ENCODE measurements at places on chromosomes 1 and 21.

GRCh38 chr1:50973255-50973654 is 3.2 kb downstream of the CDKN2C start:
- DNase-seq: no peak

DNA sequence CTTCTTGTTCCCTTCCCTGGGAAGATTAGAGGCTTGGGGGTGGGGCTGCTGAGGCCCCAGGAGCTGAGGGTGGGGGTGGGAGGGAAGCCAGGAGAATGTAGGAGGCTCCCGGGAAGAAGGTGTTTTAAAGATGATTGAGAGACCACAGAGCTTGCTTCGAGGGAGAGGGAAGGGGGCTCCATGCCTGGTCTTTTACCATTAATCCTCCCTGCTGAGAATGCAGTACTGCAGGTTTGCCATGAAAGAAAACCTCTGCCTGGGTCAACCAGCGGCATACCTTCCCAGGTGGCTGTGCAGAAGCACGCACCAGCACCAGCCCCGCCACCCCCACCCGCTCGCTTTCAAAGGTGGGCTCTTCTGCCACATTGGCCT is 15.4 kb downstream of the ABCA4 start:
- DNase-seq: no peak

- no peak for DNase-seq
These were observed 69.4 kb downstream of the DEGS1 start for GRCh38 chr1:224252479-224252878.

DNA sequence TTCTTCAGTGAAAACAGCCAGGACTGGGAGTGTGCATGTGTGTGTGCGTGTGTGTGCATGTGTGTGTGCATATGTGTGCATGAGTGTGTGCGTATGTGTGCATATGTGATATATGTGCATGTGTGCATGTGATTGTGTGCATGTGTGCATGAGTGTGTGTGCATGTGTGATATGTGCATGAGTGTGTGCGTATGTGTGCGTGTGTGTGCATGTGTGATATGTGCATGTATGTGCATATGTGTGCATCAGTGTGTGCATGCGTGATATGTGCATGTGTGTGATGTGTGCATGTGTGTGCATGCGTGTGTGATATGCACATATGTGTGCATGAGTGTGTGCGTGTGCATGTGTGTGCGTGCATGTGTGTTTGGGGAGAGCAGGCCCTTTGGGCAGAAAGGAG is 89.8 kb downstream of the ITPKB start:
- no peak for DNase-seq

- DNase-seq: no peak
These were observed 8.6 kb upstream of the CENPS start for GRCh38 chr1:10421637-10422036.

- DNase-seq: no peak
These were observed 63.3 kb downstream of the ERG start for GRCh38 chr21:38434913-38435533.

DNA sequence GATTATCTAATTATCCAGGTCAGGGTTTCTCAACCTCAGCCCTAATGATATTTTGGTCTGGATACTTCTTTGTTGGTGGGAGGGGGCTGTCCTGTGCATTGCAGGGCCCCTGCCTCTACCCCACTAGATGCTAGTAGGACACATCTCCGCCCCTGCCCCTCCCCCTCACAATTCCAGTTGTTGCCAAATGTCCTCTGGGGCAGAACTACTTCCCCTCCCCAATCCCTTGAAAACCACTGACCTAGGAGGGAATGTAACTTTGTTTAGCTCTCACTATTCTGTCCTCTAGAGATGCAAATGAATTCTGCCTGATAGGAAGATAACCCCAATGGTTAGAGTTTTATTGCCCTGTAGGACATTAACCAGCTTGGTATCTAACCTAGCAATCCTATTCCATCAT is 8.1 kb downstream of the CACNA1S start:
- DNase-seq: no peak

GRCh38 chr1:30402031-30402430 is 321.4 kb downstream of the MATN1 start:
- no peak for DNase-seq
